Parietal lobe (tissue), 2 donors: ENCODE measurements at places on chromosomes 11 and 22. TPM values are rescaled to one million over a fixed set of nuclear protein-coding genes. Genes with fewer than 3 reads are reported as not detected.

LRRC75B gene
- total RNA-seq = 12.5 TPM

ELF5 gene
- total RNA-seq = not detected

SLC5A1 gene
- not detected for total RNA-seq

SAA1 gene
- not detected for total RNA-seq

DRD2 gene
- 0.31 TPM for total RNA-seq

TYR gene
- total RNA-seq = not detected

ELFN2 gene
- 21.9 TPM for total RNA-seq

ATM gene
- total RNA-seq = 216 TPM

FAM111B gene
- 7.2 TPM for total RNA-seq

OR51I1 gene
- total RNA-seq = 2.5 TPM

PLA2G3 gene
- total RNA-seq = not detected

ZNRF3 gene
- total RNA-seq = 9.1 TPM

NXPE4 gene
- total RNA-seq = not detected

HMOX1 gene
- total RNA-seq = 1.6 TPM

MGAT3 gene
- total RNA-seq = 26.6 TPM

OR2D2 gene
- total RNA-seq = 2.2 TPM

HDHD5 gene
- total RNA-seq = 31.6 TPM

MMP7 gene
- total RNA-seq = not detected

GAB4 gene
- not detected for total RNA-seq
